NCI-H2029 treated with DMSO at 0.1 percent for 48 hours (cell line): ENCODE measurements at places on chromosomes 1 and 21.

DNA sequence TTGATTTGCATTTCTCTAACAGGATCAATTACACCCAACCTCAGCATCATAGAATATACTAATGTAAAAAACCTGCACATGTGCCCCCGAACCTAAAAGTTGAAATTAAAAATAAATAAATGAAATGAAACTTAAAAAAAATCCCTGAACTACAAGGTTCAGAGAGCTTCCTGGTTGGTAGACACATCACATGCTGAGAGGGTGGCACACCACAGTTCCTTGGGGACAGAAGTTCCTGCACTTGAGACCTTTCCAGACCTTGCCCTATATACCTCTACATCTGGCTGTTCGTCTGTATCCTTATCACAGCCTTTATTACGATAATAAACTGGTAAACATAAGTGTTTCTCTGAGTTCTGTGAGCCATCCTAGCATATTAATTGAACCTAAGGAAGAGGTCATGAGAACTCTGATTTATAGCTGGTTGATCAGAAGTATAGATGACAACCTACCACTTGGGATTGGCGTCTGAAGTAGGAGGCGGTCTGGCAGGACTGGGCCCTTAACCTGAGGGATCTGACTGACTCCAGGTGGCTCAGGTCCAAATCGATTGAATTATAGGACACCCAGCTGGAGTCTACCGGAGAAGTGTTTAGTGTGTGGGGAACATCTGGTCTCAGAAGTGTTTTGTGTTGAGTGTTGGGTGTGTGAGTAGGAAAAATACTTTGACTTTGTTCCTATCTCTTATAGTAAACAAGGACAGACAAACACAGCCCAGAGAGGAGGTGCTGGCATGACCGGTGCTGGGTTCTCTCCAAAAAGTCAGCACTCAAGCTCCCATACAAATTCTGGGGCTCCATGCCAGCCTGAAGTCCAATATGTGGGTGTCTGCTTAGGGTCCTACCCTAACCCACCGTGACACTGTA lies 19.0 kb downstream of the C1orf115 start:
- DNase-seq = no peak

GRCh38 chr1:228453614-228454013 lies 33.6 kb upstream of the RNF187 start:
- no peak for DNase-seq

DNA sequence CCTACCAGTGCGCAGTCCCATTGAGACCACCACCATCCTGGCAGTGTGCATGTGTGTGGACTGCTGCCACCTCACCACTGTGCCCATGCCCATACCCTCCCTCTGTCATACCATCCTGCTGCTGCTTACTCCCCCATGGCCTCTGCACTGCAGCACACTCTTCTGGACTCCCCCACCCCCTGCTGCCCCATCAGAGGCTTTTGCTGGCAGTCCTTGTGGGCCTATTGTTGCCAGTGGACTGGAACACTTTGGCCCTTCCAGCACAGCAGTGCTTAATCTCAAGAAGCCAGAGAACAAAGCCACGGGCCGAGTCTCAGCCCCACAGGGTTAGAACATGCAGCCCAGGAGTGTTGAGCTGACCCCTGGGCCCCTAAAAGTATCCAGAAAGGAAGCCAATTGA lies 41.9 kb upstream of the IVNS1ABP start:
- DNase-seq = no peak

DNA sequence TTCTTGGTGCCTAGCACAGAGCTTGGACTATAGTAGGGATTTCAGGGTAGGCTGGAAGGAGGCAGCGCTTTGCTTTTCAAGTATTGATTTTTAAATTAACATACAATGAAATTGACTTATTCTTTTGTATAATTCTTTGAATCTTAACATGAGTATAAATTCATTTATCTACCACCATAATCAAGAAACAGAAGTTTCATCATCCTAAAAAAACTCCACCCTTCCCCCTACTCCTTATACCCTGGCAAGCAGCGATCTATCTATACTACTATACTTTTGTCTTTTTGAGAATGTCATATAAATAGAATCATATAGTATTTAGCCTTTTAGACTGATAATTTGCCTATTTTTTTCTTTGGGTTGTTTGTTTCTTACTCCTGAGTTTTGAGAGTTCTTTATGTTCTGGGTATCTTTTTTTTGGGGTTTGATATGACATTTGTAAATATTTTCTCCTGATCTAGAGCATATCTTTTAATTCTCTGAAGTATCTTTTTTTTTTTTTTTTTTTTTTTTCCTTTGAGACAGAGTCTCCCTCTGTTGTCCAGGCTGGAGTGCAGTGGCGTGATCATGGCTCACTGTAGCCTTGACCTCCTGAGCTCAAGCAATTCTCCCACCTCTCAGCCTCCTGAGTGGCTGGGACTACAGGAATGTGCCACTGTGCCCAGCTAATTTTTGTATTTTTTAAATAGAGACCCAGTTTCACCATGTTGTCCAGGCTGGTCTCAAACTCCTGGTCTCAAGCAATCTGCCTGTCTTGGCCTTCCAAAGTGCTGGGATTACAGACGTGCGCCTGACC lies 6.4 kb downstream of the RPS6KC1 start:
- DNase-seq = no peak

- no peak for DNase-seq
Observed at GRCh38 chr1:235077571-235078479, 50.8 kb downstream of the TOMM20 start.

DNA sequence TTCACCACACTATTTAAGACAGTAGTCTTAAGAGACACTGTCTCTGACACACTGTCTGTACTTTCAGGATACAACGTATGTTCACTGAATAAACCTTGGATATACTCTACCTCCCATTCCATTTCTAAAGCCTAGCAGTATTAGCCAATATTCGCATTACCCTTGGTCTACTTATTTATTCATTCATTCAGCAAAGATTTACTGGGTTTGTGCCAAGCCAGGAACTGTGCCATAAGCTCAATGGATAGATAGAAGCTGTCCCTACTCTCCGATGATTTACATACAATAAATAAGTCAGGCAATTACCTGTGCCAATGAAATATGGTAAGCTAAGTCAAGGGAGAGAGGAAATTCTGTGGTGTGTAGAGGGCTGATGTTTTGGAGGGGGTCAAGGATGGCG lies 195.2 kb upstream of the RAB4A start:
- DNase-seq = no peak

- DNase-seq = no peak
Observed at GRCh38 chr1:205417870-205418635, 3.8 kb downstream of the LEMD1 start.

GRCh38 chr1:63322944-63323864 lies 837 bp downstream of the FOXD3 start:
- DNase-seq = peak; percentile 28

- no peak for DNase-seq
Observed at GRCh38 chr1:17742583-17742982, 12.6 kb upstream of the ACTL8 start.

- DNase-seq = no peak
Observed at GRCh38 chr1:4546911-4547310, 107.5 kb upstream of the AJAP1 start.

DNA sequence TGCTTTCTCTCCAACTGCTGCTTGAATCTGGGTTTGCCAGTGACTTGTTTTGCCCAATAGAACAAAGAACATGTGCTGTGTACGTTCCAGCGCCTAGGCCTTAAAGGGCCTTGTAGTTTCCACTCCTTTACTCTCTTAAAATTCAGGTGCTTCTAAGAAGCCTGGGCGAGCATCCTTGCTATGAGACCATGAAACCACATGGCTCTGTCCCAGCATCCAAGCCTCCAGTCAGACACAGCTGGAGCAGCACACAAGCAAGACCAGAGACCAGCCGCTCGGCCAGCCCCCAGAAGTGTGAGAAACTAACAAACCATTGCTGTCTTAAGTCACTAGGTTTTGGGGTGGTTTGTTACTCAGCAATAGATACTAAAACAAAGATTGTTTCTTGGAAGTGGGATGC lies 15.1 kb downstream of the PLEKHO1 start:
- DNase-seq = no peak

GRCh38 chr1:905071-905749 lies 18.5 kb upstream of the SAMD11 start:
- no peak for DNase-seq
